ENCODE measurements at places on chromosomes 7 and 10.

DNA sequence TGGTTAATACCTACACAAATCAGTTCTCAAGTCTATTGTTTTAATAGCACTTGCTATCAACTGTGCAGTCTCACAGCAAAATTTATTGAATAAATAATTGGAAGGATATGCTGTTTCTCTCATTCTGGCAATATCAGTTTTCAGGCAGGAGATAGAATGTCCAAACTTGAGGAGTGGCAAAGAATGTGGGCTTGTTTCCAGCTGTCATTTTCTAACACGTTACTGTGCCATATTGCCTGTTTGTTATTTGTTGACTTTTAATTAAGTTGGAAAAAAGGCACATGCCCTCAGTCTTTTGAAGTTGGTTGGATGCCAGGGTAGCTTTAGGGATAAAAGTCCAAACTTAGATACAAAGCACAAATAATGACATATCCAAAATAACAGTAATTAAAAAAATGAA, 52.2 kb downstream of the MAGI2 start:
- DNase-seq: no peak

GRCh38 chr10:33388785-33389184, 54.3 kb upstream of the NRP1 start:
- no peak for DNase-seq

GRCh38 chr7:139661043-139661440, 116.8 kb downstream of the HIPK2 start:
- DNase-seq: no peak

- DNase-seq: no peak
These were observed 40.3 kb downstream of the RSU1 start for GRCh38 chr10:16776896-16777295.

- no peak for DNase-seq
These were observed 166.2 kb upstream of the ASAH2 start for GRCh38 chr10:50417486-50417885.

DNA sequence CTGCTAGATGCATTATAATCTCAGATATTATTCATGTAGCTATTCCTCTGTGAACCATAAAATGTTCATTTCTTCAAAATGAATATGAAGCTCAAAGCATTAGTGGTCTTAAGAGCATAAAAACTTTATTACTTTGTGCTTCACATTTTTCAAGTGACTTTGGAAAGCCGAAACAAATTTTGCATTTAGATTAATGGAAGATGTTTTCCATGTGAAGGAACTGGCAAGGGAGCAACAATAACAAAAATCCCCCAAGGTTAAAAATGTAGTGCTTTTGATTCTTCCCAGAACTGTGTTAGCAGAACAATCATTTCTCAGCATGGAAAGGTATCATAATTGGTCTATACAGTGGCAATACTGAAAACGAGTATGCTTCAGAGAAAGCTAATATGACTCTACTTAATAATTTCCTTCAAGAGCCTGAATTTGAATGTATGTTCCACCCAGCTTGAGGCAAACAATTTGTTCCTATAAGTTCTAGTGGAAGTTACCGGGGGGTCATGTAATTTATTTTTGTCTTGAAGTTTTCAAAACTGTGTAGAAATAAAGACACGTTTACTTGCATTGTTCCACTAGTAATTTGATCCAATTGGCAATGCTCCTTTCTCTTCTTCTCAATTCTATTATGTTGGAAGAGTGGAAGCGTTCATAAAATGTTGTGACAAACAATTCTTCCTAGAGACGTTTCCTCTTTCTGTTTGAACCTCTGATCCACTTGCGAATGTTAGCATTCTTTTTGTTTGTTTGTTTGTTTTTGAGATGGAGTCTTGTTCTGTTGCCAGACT, 665.4 kb downstream of the AUTS2 start:
- no peak for DNase-seq

DNA sequence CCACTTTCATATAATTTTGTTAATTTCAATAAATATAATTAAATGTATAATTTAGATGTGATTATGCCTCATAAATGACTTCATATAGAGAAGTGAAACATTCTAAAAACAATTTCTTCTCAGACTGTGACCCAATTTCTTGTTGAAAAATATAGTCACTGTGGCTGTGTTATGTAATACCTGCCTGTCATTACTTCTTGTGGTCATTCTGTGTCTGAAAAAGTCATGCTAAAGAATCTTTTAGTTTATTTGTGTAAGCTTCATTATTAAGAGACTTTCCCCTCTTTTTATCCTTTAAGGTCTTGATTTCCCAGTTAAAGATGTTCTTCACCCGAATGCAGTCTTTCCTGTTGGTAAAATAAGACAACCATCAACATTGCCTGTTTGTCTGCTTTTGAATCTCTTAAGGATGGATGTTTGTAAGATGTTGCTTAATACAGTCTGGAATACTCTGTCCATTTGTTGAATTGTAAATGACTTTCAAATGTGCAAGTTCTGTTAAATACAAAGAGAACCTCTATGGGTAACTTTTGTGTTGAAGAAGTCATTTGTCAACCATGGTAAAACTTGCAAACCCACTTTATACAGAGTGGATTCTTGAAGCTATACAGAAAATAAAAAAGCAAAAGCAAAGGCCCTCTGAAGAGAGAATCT, 16.0 kb downstream of the KAT6B start:
- DNase-seq: no peak

DNA sequence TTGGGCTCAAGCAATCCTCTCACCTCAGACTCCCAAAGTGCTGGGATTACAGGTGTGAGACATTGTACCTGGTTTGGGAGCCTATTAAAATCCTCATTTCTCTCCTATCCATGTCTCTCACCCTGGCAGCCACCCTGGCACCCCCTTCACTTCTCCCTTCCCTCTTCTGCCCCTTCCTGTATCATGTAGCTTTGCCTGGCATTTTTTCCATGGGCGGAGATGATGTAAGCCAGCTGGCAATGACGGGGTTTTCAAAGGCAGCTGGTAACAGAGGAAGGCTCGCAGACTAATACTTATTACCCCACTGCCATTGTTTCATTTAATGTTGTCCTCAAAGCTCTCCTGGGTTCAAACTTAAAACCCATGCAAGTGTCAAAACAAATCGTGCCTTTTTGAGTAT, 61.9 kb downstream of the RGS10 start:
- DNase-seq: no peak

GRCh38 chr7:18768256-18768655, 272.7 kb downstream of the HDAC9 start:
- DNase-seq: no peak

DNA sequence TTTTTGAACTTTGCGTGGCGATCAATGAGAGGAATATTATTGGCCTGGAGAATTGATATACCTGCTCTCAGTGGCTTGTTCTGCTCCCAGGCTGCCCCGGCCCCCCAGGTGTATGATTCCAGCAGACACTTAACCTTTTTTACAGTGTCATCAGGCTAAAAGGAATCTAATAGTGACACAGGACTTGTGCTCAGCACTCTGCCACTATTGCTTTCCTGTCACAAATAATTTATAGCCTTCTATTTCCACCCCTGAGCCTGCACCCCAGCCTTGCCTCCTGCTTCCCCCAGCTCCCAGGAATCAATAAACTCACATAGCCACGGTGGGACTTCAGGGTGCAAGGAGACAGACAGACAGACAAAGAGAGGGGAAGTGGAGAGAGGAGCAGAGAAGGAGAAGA, 28.3 kb downstream of the PAX2 start:
- no peak for DNase-seq

- no peak for DNase-seq
These were observed 185.9 kb upstream of the HPS1 start for GRCh38 chr10:98632456-98633150.

DNA sequence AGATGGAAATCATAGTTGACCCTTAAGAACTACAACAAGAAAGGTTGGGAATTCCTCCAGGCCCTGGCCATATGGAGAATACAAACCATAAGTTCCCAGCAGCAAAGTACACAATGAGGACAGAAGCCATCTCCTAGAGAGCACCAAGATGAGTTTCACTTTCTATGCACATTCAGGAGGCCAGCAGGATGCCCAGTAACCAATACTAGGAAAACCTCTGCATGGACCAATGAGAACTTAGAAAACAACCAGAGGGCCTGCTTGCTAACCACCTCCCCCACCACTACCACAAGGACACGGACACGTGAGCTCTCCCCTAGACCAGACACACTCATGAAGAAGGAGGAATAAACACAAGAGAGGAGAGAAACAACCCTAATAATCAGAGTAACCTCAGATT, 56.3 kb downstream of the IFIT5 start:
- no peak for DNase-seq

DNA sequence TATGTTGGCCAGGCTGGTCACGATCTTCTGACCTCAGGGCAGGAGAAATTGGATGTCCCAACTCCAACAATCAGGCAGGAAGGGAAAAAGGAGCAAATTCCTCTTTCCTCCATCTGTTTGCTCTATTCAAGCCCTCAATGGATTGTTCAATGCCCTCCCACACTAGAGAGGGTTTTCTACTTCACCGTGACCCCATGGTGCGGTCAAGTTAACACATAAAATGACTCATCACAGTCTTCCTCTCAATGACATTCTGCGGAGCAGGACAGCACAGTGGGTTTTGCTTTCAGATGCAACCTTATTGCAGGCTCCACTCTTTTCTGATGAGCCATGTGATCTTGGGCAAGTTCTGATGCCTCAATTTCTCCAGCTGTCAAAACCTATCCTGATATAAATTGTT, 364.9 kb downstream of the ANKRD30A start:
- DNase-seq: no peak

GRCh38 chr7:75559355-75559975, 67.3 kb downstream of the SPDYE5 start:
- DNase-seq: no peak

GRCh38 chr7:72244826-72245398, 167.2 kb downstream of the CALN1 start:
- no peak for DNase-seq

DNA sequence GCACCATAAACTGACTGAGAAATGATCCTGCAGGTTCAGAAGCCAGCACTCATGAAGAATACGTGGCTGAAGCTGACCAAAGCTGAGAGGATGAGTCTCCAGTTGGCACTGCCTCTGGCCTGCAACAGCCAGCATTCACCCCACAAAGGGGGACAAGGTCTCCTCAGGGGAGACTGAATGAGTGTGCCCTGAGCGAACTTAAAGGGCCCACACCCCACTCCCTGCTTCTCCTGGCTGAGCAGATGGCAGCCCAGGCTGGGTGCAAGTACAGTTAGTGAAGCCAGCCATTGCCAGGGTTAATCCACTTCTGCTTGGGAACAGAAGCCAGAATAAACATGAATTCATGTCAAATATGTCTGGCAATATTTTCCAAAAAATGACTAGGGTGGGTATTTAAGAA, 98.1 kb downstream of the PPP1R17 start:
- no peak for DNase-seq

- DNase-seq: no peak
These were observed 121.1 kb downstream of the PLPP4 start for GRCh38 chr10:120578134-120578533.

DNA sequence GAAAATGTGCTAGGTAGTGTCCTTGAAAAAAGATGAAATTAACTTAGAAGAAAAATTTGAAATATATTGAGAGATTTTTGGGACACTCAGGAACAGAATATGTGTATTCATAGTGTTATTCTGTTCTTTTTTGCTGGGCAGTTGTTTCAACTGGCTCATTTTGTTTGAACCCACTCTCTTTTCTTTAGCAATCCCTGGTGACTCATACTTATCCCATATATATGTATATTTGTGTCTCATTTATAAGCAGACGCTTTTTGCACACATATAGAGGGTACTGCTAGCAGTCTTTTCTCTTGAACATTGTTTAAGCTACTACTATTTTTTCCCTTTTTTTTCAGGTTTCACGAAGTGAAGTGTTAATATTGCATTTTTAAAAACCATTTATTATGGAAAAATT, 1.9 kb downstream of the EXOC6 start:
- DNase-seq: no peak

GRCh38 chr10:31723106-31723750, 205.4 kb downstream of the ARHGAP12 start:
- no peak for DNase-seq

GRCh38 chr10:44983895-44984278, 5.3 kb upstream of the DEPP1 start:
- no peak for DNase-seq

Measured in C1 segment of cervical spinal cord (tissue), 14 donors.